Activated CD4-positive, CD25-positive, alpha-beta regulatory T cell treated with anti-CD3 and anti-CD28 coated beads, Interleukin-2, amount 50 U/mL, for 72 hours (primary cell): ENCODE measurements at places on chromosomes 11 and 22.

- no peak for DNase-seq
Observed at GRCh38 chr22:26903030-26903856, 245.9 kb downstream of the MIAT start.

DNA sequence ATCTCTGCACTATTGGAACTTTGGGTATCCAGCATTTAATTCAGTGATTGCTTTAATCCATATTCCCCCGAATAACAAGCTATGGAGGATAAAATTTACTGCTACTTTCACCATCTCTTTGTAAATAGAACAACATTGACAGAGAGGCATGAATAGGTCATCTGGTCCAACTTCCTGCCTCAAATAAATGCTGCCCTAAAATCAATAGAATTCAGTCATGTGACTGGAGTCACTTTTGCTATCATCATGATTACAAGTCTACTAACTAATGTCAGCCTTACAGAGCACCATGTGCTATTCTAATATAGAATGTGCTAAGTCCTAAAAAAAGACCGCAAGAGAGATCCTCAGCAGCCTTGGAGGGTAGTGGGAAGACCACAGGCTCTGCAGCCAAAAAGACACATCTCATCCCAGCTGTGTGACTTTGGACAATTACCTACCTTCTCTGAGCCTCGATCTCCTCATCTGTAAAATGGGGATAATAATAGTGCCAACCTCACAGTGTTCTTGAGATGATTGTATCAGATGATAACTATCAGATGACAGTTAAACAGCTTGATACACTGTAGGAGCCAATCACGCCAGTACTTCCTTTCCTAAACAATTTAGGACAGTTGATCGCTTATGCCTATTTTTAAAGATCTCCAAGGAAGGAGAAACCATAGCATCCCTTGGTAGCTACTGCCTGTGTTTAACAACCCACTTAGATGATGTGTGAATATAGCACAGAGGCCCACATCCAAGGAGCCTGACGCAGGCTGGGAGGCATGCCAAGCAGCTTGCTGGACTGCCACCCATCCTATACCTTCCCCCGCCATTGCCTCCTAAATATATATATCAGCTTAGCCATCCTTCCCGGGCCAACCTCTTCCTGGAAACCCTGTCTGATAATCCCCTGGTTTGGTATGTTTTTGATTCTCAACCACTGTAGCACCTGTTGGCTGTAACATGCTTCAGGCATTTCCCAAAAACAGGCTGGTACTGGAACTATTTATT is 77.3 kb upstream of the PHF21A start:
- no peak for DNase-seq

GRCh38 chr22:35834061-35834460 is 116.4 kb downstream of the APOL5 start:
- DNase-seq = no peak

GRCh38 chr11:46330154-46330553 is 17.1 kb upstream of the DGKZ start:
- DNase-seq = no peak

GRCh38 chr11:85663080-85663752 is 1.7 kb downstream of the CREBZF start:
- no peak for DNase-seq

- no peak for DNase-seq
Observed at GRCh38 chr11:76752321-76753143, 30.6 kb upstream of the TSKU start.

GRCh38 chr22:37193629-37194191 is 5.7 kb upstream of the C1QTNF6 start:
- DNase-seq = peak; percentile 32

GRCh38 chr11:126696982-126697381 is 303.6 kb downstream of the KIRREL3 start:
- no peak for DNase-seq

DNA sequence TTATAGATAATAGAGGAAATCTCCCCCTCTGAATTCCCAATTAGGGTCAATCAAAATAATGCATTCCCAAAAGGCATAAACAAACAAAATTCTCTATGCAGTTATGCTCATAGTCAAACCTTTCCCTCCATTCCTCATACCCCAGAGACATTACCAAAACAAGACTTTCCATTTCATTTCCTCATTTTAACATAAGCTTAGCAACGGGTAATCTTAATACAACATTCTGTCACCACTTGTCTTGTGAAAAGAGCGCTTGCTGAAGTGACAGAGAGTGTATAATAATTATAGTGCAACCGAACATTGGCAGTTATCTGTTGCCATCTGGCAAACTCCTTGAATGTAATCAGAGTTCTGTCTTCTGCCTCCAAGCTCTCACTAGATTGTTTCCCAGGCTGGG is 1.2 kb upstream of the SLN start:
- no peak for DNase-seq

GRCh38 chr11:44632466-44633123 is 67.1 kb downstream of the CD82 start:
- DNase-seq = peak; percentile 32

DNA sequence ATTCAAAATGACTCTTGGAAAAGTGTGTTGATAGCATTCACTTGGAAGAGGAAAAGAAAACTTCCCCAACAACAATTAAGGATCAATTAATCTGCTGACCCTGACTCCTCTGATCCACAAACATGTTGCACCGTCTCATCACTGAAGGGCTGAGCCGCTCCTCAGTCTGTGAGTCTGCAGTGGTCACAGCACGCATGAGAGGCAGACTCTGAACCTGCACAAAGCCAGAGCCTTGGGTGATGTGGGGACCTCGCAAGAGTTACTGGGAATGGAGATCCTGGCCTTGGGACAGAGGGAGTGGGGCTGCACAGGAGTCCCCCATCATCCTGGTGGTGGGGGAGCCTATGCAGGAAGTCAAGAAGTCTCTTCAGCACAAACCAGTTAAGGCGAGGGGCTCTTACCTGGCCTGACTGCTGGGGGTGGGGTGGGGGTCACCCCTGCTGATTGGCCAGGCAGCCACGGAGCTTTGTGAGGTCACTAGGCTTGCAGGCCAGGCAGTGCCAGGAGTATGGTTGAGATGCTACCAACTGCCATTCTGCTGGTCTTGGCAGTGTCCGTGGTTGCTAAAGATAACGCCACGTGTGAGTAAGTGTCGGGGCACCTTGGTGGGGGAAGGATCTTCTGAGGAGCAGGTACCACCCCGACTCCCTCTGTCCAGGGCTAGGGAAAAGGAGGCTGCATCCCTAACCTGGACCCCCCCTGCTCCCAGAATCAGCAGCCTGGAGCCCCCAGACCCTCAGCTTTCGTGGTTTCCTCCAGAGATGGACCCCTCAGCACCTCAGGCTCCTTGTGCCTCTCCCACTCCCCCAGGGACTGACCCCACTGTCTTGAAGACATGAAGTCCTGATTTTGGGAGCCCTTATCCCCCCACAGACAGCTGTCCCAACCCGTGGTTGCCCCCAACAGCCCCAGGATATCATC is at the start of gene ACR:
Gene ACR (plus strand): TSS at position 477 of the 921 bp plus-strand sequence. CDS start 32 bp downstream, at position 509.
- DNase-seq = no peak

DNA sequence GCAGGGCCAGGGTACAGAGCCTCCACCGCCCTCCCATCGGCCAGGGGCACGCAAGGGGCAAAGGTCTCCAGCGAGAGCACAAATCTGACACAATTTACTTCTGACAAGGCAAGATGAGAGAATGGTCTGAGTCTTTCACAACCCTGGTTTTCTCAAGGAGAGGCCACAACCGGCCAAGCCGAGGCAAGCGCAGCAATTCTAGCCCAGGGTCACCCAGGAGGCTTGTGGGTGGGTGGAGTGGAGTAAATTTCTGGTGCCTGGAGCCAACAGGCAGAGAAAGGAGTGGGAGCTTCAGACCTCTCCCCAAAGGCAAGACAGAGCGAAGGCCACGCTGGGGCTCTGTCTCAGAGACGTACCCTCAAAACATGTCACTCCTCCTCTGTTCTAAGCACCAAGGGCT is 9.3 kb downstream of the LARGE2 start:
- no peak for DNase-seq

GRCh38 chr11:120146413-120147093 is 8.6 kb upstream of the TRIM29 start:
- no peak for DNase-seq

DNA sequence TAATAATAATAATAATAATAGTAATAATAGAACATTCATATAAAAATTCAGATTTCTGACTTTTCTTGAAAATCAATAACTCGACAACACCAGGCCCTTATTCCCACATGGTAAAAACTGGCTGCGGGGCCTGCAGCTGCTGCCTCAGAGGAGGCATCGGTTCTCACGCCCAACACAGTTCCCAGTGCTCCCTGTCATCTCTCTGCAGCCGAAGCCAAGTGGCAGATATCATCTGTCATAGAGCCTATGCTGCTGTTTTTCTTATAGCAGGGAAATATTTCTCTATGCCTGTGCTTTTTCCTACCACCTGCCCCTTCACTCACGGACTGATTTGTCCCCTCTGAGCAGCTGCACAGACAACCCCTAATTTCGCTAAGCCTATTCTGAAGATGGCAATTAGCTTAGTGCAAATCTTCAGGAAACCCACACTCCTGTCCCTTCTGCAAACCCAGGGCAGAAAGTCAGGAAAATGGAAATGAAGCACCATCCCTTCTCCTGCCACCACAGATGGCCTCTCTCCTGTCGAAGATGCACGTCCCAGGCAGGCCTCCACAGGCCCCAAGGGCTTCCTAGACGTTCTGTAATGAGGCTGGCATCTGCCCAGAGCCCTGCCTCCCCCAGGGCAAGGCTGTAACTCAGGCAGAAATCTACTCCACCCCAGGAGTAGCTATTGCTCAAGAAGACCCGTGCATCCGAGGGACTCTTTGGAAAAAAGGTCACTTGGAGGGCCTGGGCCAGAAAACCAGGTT is 66.7 kb downstream of the SYN3 start:
- DNase-seq = no peak

GRCh38 chr11:102458548-102458947 is 6.0 kb upstream of the TMEM123 start:
- DNase-seq = no peak

GRCh38 chr11:9594267-9595046 is 21.0 kb downstream of the WEE1 start:
- DNase-seq = no peak

DNA sequence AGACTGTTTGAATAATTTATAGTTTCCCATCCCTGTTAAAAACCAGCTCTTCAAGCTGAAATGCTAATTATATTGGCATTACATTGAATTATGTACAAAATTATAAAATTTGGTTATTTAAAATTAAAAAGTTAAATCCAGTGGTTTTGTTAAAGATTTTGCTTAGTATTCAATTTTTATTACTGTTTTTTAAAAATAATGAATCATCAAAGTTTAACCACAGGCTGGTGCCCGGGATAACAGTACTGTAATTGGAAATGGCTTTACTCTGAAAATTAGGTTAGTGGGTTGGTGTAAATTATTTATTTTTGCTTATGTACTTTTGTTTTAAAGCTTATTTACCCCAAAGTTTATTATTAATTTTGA is 45.4 kb upstream of the WEE1 start:
- DNase-seq = no peak

- DNase-seq = no peak
Observed at GRCh38 chr22:22430111-22430820, 78.3 kb downstream of the ZNF280B start.

DNA sequence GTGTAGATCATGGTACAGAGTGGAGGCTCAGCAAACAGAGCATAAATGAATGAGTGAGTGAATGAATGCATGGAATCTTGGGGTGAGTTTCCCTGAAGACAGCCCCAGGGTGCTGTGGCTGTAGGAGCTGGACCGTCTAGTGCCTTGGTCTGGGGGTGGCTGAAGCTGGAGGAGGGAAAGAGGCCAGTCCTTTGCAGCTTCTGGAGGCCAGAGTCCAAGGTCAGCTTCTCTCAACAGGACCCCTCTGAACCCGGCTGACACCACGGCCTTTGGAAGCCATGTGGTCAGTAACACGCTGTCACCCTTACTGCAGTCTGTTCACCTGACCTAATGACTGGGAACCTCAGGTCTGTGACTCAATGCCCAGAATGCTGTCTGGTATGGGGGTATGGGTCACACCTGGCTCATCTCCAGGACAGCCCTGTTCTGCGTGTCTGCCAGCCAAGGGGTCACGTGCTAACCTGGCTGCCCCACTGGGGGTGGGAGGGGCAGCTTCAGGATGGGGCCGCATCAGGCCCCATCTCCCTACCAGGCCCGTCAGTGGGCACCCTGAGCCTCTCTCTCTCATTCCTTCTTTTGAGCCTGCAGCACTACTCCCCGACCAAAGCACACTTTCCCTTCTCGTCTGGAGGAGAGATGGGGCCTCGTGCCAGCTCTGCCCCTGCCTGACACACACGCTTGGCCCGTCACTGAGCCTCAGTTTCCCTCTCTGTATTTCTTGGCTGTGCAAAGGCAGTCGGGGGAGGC is 24.1 kb upstream of the CHKA start:
- DNase-seq = no peak

DNA sequence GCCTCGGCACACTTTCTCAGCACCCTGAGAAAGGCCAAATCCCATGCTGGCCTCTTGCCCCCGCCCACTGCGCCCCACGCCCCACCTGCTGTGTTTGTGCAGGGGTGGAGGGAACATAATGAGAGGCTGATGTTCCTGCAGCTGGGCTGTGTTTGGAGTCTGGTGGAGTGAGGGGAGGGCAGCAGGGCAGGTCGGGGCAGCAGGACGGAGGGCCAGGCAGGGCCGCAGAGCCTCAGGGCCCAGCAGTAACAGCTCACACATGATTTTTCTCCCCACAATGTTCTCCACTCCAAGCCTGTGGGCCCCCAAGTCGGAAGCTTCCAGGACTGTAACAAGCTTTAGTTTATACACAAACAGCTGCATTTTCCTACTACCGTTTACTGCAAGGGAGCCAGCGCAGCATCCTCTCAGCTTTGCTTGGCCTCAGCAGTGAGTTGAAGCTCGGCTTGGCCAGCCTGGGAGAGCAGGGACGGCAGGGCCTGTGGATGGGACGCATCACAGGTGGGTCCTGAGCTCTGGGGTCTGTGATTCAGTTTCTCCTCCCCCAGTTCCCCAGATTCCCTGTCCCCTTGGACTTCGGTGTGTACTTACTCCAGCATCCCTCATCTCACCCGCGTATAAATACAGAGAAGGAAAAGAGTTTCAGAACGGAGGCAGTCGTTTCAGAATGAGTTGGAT is 51.0 kb downstream of the RPUSD4 start:
- DNase-seq = no peak

GRCh38 chr11:45949992-45950407 is 27.5 kb downstream of the LARGE2 start:
- no peak for DNase-seq

GRCh38 chr11:17986007-17986710 is 26.7 kb downstream of the SERGEF start:
- no peak for DNase-seq

DNA sequence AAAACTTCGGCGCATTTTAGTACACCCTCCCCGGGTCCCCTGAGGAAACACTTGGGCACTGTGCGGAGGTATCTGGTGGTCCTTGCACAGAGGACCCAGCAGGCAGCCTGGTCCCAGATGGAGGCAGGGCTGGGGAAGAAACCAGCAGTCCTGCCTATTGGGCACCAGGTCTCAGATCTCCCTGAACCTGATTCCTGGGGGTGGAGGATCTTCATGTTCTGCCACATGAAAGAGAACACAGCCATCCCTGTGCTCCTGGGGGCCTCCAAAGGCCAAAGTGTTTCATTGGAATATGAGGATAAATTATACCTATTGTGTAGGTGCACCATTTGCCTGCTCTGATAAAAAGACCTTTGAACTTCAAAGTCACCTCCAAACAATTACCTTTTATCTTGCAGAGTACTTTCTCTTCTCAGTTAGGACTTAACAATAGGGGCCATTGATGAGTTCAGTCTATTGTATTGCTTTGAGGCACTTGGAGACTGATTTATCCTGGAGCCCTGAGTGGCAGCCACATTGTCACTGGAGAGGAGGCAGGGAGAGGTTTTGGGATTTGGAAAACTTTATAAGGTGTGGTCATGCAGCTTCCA is 1.8 kb downstream of the RCN1 start:
- DNase-seq = no peak
